Heart left ventricle (tissue), 16 donors: ENCODE measurements at places on chromosomes 12 and 14.
A peak's percentile ranks its signal among the peaks of the same experiment; 100 is the strongest.

- DNase-seq: no peak
Measured at GRCh38 chr14:53062856-53063255, 90.3 kb downstream of the DDHD1 start.

GRCh38 chr12:126419131-126419530, 1353.9 kb downstream of the AACS start:
- no peak for DNase-seq

DNA sequence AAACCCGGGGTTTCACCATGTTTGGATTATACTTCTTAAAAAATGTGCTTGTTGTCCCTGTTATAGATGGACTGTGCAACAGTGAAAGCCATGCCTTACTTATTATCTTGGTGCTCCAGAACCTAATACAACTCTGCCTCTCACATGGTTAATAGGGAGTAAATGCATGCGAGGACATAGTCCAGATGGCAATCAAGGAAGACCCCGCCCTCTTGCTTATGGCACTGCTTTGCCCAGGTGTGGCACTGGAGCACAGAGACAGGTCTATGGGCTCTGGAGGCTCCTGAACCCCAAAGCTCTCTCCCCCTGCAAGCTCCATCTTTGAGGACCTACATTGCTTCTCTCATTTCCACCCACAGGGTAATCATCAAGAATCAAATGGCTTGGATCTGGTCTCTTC, 162.1 kb upstream of the NTF3 start:
- DNase-seq: no peak

DNA sequence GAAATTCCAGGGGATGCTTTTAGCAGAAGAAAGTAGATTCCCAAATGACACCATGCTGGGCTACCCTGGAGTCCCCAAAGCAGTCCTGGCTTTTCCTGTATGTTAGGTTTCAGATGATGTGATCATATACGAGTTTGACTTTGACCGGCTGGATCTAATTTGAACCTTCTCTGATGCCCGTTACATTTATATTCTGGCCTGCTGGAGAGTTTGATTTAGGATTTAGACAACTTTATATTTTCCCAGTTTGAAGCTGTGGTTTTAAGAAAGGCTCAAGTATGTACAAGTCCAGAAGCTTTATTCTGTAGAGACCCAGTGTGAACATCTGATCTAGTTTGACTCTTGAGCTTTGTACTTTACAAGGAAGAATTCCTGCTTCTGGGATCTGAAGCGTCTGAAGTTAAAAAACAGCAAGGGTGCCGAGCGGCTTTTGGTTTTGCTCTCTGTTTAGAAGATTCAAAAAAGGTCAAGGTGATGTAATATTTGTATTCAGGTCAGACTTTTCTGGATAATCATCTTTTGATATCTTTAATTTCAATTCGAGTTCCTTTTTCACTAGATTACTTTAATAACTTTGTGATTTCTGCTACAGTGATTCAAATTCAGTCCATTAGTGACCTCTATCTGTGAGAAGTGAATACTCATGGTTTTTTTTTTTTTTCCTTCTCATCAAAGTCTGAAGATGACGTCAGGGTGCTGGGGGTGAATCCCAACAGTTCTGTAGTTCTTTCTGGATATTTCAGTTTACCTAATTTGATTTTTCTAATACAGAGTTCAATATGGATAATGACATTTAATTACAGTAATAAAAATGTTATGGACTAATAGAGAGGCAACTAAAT, 6.3 kb downstream of the FLRT2 start:
- DNase-seq: no peak

GRCh38 chr12:108361606-108362005, 22.5 kb upstream of the CMKLR1 start:
- no peak for DNase-seq

GRCh38 chr12:117580718-117581062, 219.3 kb upstream of the NOS1 start:
- peak; percentile 72 for DNase-seq

- DNase-seq: no peak
Measured at GRCh38 chr12:77179515-77179914, 114.1 kb upstream of the E2F7 start.

GRCh38 chr14:20989471-20989786, 351 bp upstream of the METTL17 start:
- DNase-seq: no peak

DNA sequence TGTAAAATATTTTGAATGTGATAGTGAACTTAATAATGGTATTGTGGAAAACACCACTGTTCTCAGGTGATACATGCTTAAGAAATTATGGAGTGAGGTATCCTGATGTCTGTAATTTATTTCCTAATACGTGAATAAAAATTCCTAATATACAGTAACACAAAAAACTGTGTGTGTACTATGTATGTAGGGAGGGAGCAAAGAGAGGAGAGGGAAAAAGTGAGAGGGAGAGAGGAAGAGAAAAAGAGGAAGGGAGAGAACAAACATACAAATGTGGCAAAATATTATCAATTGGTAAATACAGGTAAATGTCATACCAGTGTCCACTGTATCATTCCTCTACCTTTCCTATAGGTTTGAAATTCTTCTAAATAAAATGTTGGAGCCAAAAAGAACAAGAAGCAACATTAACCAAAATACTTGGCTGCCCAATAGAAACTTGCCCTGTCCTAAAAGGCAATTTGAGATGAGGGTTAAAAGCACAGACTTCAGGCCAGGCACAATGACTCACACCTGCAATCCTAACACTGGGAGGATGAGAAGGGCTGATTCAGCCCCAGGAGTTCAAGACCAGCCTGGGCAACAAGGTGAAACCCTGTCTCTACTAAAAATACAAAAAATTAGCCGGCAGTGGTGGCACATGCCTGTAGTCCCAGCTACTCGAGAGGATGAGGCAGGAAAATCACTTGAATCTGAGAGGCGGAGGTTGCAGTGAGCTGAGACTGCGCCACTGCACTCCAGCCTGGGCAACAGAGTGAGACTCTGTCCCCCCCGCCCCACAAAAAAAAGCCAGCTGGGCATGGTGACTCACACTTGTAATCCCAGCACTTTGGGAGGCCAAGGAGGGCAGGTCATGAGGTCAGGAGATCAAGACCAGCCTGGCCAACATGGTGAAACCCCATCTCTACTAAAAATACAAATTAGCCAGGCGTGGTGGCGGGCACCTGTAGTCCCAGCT, 14.5 kb downstream of the R3HDM2 start:
- no peak for DNase-seq

GRCh38 chr12:61536525-61536924, 723.7 kb upstream of the USP15 start:
- no peak for DNase-seq

GRCh38 chr12:2826036-2826435, 8.8 kb downstream of the NRIP2 start:
- no peak for DNase-seq

- DNase-seq: no peak
Measured at GRCh38 chr12:79524507-79525148, 166.1 kb downstream of the PAWR start.

GRCh38 chr12:119036878-119037825, 55.8 kb downstream of the SRRM4 start:
- DNase-seq: no peak

GRCh38 chr12:90335566-90335965, 619.4 kb downstream of the CCER1 start:
- no peak for DNase-seq

GRCh38 chr14:50049703-50050570, 66.4 kb downstream of the VCPKMT start:
- no peak for DNase-seq
